HCT116 (cell line): ENCODE measurements at places on chromosomes 11 and 22.

- no peak for DNase-seq
- no peak overlapping the region for H3K4me3 ChIP-seq
- H3K27me3 ChIP-seq, result no peaks in the 10 kb centered on the region
- H3K4me1 ChIP-seq, result no peaks in the 10 kb centered on the region
These were observed 50.9 kb downstream of the PPP2R1B start for GRCh38 chr11:111715142-111715816.

- H3K36me3 ChIP-seq, result no peaks in the 10 kb centered on the region
- DNase-seq, result no peak
- no peak overlapping the region for H3K27ac ChIP-seq
- no peaks in the 10 kb centered on the region for H3K4me1 ChIP-seq
- H3K27me3 ChIP-seq, result peaks cover 13% of the 10 kb centered on the region; the same call in 1 of the 2 replicates
These were observed 294.4 kb downstream of the MN1 start for GRCh38 chr22:27507111-27507611.

DNA sequence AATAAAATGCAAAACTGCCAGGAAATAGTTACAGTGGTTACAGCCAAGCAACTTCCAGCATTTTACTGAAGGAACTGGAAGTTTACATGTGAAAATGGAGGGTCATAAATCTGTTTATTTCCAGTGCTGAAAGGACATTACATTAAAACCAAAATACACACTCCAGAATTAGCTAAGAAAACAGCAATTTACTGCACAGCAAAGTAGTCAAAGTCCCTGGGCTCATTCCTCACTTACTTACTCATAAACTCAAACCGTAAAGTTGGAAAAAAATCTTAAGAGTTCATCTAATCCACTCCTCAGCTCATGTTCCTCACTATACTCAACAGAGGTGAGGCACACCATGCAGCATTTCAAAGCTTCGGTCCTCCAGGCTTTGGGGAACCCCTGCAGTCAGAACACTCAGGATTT, 17.4 kb downstream of the CTSC start:
- no peaks in the 10 kb centered on the region for H3K27me3 ChIP-seq
- H3K4me1 ChIP-seq, result no peaks in the 10 kb centered on the region
- no peaks in the 10 kb centered on the region for H3K36me3 ChIP-seq
- no peak overlapping the region for H3K27ac ChIP-seq

- DNase-seq, result no peak
- peaks cover 34% of the 10 kb centered on the region for H3K4me1 ChIP-seq
- H3K27ac ChIP-seq, result no peak overlapping the region
- no peaks in the 10 kb centered on the region for H3K27me3 ChIP-seq
These were observed 15.7 kb upstream of the GDPD5 start for GRCh38 chr11:75541193-75542087.

GRCh38 chr11:57453543-57454177, 6.7 kb upstream of the RTN4RL2 start:
- no peak overlapping the region for H3K27ac ChIP-seq
- no peak for DNase-seq
- H3K4me3 ChIP-seq, result no peak overlapping the region
- H3K36me3 ChIP-seq, result no peaks in the 10 kb centered on the region
- peaks cover 3% of the 10 kb centered on the region; the same call in 1 of the 2 replicates for H3K27me3 ChIP-seq

DNA sequence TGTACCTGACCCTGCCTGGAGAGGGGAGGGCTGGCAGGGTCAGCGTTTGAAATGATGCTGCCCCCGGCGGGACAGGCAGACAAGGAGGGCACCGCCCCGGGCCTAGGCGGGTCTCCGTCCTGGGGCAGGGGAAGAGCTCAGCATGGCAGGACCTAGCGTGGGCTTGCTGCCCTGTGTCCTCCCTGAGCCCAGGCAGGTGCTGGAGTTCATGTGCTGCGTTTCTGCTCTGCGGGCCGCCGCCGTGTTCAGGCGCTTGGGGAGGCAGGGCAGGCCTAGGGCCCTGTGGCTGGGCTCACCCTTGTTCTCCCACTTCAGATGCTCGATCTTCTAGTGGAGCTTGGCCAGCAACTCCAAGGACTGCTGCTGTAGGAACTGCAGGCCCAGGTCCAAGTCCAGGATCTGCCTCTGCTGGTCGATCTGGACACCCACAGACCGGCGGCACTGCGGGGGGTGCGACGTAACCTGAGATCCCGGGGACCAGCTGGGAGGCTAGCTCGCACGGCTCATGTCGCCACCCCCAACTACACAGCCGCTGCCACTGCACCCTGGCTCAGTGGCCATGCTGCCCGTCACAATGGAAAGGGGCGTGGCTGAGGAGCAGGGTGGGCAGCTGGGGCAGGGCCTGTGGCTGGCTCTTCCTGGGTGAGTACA, 84.4 kb downstream of the MED15 start:
- no peak overlapping the region for H3K4me3 ChIP-seq
- H3K27ac ChIP-seq, result no peak overlapping the region; the same call in 1 of the 2 replicates
- no peaks in the 10 kb centered on the region for H3K36me3 ChIP-seq

- no peak overlapping the region for H3K4me3 ChIP-seq
- H3K4me1 ChIP-seq, result no peaks in the 10 kb centered on the region
- no peak overlapping the region for H3K27ac ChIP-seq
- DNase-seq, result no peak
- no peaks in the 10 kb centered on the region for H3K27me3 ChIP-seq
These were observed 890 bp upstream of the GLYATL1 start for GRCh38 chr11:58938398-58938797.

DNA sequence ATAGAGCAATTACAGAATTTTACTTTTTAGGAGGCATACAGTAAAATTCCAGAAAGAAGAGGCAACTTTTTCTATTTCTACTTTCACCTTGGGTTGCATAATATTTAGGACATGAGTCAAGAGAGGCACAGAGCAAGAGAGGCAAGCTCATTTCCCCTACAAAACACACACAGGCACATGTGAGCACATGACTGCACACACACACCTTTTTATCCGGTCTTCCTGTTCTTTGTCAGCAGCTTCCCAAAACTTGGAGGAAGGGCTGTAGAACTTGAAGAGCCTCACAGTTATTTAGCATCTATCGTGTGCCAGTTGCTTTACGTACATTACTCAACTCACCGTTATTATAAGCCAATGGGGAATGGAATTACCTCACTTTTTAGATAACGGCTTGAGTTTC, 37.8 kb upstream of the CCDC179 start:
- no peaks in the 10 kb centered on the region for H3K4me1 ChIP-seq
- DNase-seq, result no peak

DNA sequence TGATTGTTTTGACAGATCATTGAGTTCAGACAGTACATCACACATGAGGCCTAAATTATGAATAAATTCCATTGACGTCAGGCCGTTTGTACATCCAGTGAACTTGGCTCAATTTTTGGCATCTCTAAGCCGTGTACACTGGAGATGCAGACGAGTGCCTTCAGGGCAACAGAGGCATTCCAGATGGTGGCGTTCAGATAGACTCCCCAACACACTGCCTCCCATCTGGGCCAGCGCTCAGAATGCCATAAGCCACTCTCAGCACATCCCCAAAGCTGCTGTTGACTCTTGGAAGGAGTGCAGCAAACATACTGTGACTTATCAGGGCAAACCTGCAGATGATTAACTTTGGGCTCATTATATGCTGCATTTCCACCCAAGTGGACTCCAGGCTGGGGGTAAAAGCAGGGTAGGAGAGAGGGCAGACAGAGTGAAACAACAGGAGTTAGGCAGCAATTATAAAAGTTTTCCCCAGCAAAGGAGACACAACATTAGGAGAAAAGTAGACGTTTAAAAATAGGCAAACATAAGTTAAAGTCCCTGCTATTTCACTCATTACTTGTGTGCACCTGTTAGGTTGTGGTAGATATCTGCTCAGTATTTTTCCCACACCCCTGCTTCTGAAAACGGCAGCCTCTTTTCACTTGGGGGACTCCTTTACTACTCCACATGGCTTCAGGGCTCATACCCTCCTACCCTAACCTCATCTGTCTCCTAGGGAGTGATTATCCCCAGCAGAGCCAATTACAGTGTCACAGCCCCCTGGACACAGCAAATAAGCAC, 60.2 kb upstream of the PDE3B start:
- no peaks in the 10 kb centered on the region for H3K4me1 ChIP-seq
- H3K27ac ChIP-seq, result no peak overlapping the region
- no peaks in the 10 kb centered on the region for H3K36me3 ChIP-seq
- H3K4me3 ChIP-seq, result no peak overlapping the region
- H3K27me3 ChIP-seq, result no peaks in the 10 kb centered on the region
- no peak for DNase-seq

GRCh38 chr11:111524056-111524455, 9.5 kb downstream of the HOATZ start:
- H3K27ac ChIP-seq, result no peak overlapping the region
- DNase-seq, result no peak
- no peaks in the 10 kb centered on the region for H3K27me3 ChIP-seq
- H3K4me3 ChIP-seq, result no peak overlapping the region
- H3K4me1 ChIP-seq, result no peaks in the 10 kb centered on the region

GRCh38 chr11:124877910-124878758, 12.9 kb downstream of the ROBO3 start:
- H3K27ac ChIP-seq, result peak overlapping the region; percentile 83; the same call in 1 of the 2 replicates
- no peak for DNase-seq
- H3K4me3 ChIP-seq, result no peak overlapping the region
- H3K4me1 ChIP-seq, result peaks cover 12% of the 10 kb centered on the region
- no peaks in the 10 kb centered on the region for H3K27me3 ChIP-seq

DNA sequence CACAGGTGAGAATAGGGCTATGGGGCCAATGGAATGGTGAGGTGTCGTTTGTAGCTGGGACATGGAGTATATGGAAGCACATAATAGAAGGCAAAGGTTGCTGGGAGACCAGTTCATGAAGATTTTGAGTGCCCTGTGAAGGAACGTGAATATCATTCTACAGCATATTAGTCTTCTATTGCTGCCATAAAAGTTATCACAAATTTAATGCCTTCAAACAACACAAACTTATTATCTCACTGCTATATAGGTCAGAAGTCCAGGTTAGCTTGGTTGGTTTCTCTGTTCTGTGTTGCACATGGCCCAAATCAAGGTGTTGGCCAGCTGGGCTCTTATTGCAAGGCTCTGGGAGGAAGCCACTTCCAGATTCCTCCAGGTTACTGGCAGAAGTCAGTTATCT, 110.6 kb downstream of the SYN3 start:
- H3K4me3 ChIP-seq, result no peak overlapping the region
- DNase-seq, result no peak
- no peak overlapping the region for H3K27ac ChIP-seq
- no peaks in the 10 kb centered on the region for H3K36me3 ChIP-seq
